ENCODE measurements at places on chromosomes 4 and X.

- DNase-seq, result peak; percentile 93
Observed at GRCh38 chr4:99404595-99405287, 30.4 kb downstream of the ADH7 start.

DNA sequence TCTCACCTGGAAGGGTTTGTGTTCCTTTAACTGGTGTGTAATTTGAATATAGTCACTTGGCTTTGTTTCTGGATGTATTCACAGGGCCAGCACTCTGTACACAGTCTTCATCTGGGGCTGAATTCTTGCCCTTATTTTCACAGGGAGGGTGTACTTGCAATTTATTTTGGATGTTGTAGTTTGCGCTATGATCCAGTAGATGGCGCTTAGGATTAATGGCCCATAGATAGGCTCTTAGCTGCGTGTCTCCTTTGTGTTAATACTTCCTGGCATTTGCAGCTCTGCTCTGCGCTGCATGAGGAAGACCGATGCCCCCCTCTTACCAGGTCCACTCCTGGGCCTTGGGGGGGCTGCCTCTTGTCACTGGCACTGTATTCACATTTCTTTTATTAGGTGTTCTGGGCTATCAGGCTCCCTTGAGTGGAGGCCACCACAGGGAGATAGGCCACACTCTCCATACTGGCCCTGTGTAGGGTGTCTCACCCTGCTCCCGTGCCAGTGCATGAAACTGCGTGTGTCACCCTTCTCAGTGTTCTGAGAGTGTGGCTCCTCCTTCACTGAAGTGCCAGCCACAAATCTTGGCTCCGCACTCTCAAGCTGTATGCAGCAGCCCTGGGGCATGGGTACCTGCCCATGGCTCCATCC, 562.2 kb downstream of the ZIC3 start:
- DNase-seq, result peak; percentile 45

GRCh38 chr4:90840828-90841227, 713.6 kb downstream of the CCSER1 start:
- no peak for DNase-seq

DNA sequence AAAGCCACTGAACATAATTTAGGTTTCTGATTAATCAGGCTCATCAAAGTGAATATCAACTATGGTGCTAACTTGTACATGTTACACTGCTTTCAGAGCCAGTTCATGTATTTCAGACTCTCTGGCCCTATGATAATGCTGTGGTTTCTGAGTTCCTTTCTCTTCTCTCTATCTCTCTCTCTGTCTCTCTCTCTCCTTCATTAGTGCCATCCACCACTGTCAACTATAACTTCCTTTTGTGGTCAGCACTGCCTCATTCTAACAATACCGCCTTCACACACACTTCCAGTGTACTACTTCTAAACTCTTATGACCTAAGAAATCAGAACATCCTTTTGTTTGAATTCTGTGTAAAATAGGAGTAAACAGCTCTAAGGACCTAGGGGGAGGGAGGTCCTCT, 907.1 kb downstream of the RPA4 start:
- DNase-seq, result no peak

DNA sequence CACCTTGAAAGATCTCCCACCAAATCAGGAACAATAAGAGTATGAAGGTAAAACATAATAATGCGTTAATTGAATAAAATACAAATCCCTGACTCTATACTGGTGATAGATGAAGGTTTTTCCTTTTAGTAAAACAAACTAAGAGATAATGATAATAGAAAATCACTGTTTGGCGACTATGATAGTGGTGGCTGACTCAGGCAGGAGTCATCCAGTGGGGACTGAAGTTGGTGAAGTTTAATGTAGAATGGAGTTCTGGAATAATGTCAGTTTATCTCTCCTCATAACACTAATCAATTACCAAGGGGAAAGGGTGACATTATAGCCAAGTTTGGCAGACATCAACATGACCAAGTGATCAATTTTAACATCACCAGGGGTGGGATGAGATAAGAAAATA, 21.3 kb downstream of the ABCG2 start:
- DNase-seq, result peak; percentile 49

GRCh38 chrX:283115-283845, 2.1 kb downstream of the PLCXD1 start:
- peak; percentile 88 for DNase-seq

DNA sequence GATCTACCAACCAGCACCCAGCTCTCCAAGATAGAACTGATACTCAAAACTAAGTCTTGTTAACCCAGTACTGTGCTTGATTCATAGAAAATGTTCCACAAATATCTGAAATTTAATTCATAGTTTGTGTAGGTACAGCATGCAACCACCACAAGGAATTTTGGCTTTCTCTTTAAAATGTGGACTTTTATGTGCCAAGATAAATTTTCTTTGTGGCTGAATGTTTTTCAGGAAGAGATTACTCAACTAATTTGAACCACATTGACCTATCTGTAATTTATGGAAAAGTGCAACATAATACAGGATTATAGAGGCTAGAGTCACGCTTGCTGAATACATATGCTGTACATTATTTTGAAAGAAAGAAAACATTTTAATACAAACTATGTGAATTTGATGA, 730.8 kb downstream of the IL1RAPL1 start:
- DNase-seq, result peak; percentile 76

- DNase-seq, result no peak
Observed at GRCh38 chr4:88159229-88159725, 838 bp upstream of the ABCG2 start.

DNA sequence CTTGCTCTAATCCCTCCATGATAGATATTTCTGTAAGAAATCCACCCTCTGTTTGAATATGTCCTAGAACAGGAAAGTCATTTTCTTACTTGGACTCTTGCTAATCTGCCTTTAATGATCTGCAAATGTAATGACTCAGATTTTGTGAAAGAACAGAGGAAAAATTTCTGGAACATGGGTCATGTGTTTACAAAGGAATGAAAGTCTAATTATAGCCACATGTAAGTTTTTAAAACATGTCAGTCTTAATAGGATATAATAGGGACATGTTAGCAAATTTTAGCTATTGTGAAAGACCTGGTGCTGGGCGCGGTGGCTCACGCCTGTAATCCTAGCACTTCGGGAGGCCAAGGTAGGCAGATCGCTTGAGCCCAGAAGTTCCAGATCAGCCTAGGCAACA, 47.6 kb downstream of the GRK4 start:
- DNase-seq, result peak; percentile 66

DNA sequence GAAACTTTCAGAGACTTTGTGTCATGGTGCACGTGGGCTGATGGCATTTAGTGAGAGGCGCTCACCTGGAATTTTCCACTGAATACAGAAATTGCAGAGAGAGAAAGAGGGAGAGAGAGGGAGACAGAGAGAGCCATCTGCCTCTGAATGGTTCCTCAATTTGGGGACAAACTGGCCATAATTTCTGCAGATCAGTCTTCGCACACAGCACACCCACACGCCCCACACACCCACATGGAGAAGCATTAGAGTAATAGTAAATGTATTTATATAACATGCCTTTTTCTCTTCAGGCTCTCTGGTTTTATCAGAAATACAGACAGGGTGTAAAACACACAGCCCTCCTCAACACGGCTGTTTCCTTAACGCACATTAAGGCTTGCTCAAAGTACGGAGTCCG, 38.6 kb downstream of the PRKX start:
- DNase-seq, result no peak

- DNase-seq, result no peak
Observed at GRCh38 chrX:44744799-44745198, 99.0 kb upstream of the DUSP21 start.

- no peak for DNase-seq
Observed at GRCh38 chrX:102979536-102979935, 42.5 kb downstream of the RAB40AL start.

DNA sequence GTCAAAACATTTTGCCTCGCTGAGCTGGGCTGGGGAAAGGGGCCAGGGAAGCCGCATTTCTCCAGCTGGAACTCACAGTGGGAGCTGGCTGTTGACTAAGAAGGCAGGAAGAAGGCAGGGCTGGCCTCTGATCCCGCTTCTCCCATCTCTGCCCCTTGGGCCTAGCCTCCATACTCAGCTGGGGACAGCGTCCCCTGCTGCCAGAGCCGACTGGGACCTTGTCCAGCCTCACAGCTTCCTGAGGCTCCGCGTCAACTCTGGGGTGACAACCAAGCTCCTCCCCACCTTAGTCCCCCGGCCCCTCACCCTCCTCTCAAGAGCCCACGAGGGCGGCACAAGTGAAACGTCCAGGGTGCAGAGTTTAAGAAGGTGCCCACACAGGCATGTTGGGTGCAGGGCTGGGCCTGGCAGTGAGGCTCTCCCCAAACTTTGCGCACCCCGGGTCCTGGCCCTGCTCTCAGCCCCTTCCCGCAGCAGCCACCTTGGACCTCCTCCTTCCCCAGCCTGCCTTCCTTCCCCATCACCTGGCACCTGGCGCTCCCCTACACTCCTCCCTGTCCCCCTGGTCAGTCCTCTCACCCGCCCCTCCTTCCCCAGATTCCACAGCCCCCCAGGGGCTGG, 100.8 kb downstream of the PSAPL1 start:
- no peak for DNase-seq

DNA sequence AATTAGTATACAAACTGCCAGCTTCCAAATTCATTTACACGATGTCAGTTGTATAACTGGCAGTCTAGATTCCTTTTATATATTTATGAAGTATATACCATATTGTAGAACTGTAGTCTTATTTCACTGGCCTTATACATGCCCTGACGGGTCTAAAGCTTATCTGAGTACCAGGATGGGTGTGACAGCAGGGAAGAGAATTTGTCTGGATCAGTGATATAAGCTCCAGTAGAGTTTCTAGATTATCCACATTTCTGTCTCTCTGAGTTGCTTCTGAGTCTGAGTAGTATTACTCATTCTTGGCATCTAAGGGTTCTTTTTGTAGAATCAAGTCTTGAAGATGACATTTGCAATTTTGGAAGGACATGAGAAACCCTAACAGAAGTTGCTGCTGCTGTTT, 101.3 kb downstream of the RPA4 start:
- no peak for DNase-seq

DNA sequence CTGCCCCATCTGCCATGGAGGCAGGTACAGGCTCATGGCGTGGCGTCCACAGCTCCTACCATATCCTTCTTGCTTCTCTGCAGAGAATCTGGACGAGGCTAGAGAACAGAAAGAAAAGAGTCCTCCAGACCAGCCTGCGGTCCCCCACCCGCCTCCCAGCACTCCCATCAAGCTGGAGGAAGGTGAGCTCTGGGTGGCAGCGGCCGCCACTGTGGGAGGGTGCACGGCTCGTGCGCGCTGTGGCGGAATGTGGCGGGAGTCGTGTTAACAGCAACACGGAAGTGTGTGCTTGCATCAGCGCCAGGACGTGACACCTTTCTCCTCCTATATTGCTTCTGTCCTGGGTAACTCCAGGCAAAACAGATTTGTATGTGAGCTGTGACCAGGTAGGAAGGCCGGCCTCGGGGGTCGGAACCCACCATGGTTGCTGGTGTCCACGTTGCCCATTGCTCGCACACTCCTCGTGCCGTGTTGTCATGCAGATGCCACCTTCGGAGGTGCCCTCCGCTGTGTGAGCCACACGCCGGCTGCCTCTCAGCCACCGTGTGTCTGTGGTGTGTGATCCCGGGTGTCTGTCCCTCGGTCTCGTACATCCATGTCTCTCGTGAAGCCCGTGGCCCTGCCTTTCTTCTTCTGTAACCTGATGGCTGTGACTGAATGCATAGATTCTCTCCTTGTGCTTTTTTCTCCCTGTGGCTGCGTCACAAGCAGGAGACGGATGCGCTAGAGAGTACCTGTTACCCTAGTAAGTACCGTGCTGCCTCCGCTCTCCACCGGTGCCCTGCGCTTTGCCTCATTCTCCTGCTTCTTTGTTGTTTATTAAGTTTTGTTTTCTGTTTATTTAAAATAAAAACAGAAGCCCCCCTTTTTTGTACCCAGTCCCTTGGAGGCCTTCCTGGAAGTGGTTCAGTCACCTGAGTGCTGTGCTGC, 37.0 kb downstream of the NOP14 start:
- DNase-seq, result no peak

DNA sequence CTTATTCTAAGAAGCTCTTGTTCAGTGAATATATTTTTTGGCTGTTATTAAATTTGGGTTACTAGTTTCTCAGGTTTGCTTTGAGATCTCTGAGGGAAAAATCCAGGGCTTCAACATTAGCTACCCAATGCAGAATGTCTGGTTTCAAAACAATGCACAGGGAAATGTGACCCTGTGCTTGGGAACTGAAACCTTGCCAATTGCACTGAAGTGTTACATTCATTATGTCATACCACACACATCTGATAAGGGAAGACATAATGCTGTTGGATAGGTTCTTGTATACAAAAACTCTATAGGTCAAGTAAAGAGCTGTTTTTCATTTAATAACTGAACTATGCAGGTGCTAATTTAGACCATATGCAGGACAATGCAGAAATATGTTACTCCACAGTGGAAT, 345.3 kb upstream of the BMP3 start:
- no peak for DNase-seq

DNA sequence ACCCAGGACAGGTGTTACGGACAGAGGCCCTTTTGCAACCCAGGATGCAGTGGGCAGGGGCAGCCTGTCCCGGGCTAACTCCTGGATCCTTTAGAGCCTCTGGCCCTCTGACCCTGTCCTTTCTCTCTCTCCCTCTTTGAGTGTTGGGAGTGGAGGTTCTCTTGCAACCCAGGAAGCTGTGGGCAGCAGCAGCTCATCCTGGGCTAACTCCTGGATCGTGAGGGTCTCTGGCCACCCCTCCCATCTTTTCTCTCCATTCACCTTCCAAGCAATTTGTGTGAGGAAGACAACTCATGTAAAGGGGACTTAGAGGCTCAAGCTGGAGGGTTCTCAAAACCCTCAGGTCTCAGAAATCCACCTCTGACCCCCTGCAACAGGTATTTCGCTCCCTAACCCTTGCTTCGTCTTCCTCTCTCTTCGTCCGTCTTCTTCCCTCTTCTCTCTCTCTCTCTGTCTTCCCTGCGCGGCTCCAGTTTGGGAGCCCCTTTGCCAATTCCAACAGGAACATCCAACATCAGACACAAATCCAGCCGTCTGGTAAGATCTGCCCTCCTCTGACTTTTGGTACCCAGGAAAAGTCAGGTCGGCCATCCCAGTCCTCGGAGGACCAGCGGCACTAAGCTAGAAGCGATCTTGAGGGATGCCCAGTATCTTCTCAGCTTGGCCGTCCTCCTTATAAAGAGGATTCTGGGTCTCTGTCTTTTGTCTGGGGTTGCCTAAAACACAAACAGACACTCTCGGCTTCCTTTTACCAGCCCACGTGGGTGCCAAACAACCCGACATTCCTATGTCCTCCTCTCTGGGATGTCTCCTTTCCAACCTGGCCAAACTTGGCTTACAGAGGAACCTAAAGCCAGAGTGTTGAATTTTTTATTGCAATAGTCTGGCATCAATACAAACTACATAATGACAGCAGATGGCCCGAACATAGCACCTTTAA, 7.9 kb downstream of the ASMTL start:
- no peak for DNase-seq

DNA sequence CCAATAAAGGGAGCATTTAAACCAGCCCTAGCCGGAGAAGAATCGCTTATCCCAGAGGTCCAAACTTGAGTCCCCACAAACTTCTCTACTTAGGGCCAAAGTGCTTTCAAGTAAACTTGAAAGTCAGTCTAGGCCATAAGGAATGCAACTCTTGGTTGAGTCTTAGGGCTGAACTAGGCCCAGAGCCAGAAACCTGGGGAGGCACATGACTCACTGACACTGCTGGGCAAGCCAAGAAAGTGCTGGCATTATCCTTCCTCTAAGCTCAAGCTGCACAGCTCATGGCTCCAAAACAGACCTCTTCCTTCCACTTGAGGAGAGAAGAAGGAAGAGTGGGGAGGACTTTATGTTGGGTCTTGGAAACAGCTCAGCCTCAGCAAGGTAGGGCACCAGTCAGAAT, 1257.3 kb upstream of the DIAPH2 start:
- no peak for DNase-seq

All from fibroblast of skin of back (primary cell).